ENCODE measurements at places on chromosomes 16 and 17. TPM values are rescaled to one million over a fixed set of nuclear protein-coding genes. Genes with fewer than 3 reads are reported as not detected.

GRCh38 chr17:33459078-33459940 is 166.2 kb upstream of the ASIC2 start:
- DNase-seq = no peak

DNA sequence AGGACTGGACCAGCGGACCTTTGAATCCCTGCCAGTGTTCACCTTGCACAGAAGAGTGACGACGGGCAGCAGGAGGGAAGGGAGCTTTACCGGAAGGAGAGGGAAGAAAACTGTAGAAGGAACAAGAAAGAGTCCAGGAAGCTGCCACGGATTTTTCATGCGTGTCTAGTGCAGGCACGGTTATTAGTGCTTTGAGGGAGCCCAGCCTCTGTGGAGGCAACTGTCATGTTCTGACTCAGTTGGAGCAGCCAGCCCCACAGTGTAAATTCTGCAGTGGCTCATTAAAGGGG is 6.5 kb upstream of the HOXB13 start:
- DNase-seq = no peak

DNA sequence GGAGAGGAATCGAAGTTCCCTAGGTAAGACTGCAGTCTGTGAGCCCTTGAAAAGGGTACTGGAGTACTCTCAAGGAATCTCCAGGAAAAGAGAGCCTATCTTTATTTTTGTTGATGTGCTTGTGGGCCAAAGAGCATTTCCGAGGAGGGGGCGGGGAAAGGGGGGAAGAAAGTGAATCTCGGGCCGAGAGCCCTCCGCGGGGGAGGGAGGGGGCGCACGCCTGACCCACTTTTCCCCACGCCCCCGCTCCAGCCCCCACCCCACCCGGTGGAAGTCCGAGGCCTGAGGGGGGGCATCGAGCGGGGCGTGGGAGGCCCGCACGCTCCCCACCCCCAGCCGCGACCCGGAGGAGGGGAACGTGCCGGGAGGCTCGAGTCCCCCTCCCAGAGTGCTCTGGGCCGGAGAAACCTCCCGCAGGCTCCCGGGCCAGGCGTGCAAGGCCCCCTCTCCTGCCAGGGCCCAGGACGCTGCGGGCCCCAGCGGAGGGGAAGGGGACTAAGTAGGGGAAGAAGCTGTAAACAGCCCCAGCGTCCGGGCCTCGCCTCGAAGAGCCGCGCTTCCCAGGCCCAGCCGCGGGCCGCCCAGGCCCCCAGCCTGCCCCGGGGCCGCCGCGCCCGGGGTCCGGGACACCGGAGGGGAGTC is 444 bp downstream of the HELZ start:
- no peak for DNase-seq

Gene NPB
- 0.53 TPM for total RNA-seq

Gene CNTROB
- total RNA-seq = 12.4 TPM

Measured in esophagus squamous epithelium (tissue), 5 donors.